Islet precursor cell (in vitro differentiated cells): ENCODE measurements at places on chromosomes 2 and 18.

DNA sequence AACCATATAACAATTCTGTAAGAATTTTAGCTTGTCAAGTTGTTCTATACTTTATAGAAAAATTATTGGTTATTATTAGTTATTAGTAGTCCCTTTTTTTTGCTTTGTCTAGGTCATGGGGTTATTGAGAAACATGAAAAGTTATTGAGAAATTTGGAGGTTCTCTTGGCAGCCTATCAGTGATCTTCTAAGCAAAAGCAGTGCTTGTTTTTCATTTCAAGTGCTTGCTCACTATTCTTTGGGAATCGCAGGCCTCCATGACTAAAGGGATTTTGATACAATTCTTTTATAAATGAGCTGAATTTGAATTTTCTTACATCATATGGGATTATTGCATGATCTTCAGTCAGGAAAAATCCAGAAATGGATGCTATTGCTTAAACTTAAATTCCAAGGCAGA is 25.8 kb downstream of the PLEKHA3 start:
- DNase-seq = no peak

DNA sequence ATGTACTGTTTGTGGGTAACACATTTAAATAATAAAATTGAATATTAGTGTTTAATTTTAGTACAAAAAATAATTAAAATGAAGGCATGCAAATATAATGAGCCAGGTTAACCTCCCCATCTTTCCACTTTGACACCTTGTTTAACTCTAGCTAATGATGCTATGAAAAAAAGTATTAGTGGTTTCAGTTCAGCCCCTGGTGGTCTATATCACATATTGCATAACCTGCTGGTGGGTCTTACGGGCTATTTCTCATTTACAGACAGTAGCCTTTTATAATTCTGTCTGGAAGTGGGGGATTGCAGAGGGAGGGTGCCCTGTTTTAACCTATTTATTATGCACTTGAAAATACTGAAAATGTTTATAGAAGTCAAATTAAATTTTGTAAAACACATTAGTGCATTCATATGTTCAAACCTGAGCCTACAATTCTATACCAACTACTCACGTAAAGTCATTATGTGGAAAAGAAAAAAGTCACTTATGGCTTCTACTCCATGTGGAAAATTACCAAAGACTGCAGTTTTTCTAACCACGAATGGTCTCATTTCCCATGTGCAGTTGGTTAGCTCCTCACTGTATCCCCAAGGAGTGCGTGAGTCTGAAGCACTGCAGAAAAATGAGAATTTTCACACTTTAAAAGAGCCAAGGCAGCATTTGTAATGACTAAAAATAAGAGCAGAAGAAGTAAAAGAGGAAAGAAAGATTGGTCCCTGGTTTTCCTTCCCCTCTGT is 381.0 kb downstream of the MTX2 start:
- no peak for DNase-seq

DNA sequence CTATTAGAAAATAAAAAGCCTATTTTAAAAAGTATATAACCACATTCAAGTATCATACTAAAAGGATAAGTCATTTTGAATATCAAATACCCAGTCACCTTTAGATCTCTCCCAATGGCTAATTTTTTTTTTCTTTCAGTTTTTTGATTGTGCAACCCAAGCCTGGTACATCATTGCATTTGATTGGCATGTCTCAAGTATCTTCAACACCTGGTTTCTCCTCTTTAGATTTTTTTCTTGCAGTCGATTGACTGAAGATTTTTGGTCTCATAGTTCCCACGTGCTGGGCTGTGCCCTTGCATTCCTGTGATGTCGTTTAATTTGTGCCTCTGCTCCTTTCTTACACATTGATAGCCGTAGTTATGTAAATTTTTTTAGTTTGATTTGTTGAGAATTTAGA is 40.7 kb downstream of the ATIC start:
- no peak for DNase-seq

- DNase-seq = no peak
These were observed 3.4 kb downstream of the REL start for GRCh38 chr2:60884800-60885199.

DNA sequence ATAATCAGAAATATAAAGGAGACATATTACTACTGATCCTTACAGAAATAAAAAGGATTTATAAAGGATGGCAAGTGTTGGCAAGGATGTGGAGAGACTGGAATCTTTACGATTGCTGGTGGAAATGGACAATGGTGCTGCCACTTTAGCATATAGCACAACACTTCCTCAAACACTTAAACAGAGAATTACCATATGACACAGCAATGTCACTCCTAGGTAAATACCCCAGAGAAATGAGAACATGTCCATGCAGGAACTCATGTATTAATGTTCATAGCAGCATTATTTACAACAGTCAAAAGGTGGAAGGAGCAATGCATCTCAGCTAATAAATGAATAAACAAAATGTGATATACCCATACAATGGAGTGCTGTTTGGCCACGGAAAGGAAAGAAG is 137.5 kb downstream of the NDUFA10 start:
- no peak for DNase-seq

DNA sequence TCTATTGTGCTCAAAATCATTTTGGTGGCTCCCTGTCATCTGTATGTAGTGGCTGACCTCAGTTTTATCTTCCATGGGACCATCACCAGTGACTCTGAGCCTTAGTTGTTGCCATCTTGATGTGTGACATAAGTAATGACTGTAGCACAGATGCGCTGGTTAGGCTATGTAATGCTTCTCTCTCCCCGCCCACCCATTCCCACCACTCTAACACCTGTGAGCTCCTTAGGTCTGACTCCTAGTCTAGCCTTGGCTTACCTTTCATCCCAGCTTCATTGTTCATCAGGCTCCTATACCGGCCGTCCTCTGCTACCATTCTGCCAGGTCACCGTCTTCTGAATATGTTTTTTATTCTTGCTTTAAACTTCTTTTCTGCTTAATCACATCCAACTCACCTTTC is 17.2 kb downstream of the MYO1B start:
- DNase-seq = no peak

DNA sequence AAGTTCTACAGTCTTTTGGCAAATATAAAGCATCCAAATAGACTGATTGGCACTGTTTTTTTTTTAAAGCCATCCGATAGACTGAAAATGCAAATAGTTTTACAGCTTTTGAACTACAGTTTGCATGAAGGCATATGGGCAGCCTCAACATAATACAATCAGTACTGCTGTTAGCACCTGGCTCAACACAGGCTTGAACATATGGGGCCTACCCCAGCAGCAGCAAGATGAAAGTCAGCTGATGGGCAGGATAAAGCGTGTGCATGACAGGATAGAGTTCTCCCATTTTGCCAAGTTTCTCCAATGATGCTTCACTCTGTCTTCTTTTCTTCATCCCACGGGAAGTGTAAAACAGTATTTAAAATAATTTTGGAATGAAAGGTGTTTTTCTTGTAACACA is 1.3 kb upstream of the AKAIN1 start:
- DNase-seq = no peak
